ENCODE measurements at places on chromosomes 3 and 15. TPM values are rescaled to one million over a fixed set of nuclear protein-coding genes. Genes with fewer than 3 reads are reported as not detected.

DNA sequence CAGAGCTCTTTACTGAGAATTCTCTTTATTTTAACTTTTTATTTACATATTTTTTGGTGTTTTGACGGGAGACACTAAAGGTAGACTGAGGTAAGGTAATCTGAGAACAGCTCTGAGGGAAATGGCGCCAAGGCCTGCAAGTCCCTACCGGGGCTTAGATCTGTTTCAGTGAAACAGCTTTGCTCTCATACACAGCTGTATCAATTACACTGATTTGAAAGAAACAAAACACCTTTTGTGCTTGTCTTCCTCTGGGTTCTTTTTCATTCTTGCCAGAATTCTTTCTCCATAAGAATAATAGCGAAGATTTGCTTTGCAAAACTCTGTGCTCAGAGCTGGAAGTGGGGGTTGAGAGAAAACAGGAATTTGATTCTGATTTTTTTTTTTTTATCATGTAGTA lies 79.5 kb upstream of the PEX5L start:
- no peaks in the 10 kb centered on the region for H3K36me3 ChIP-seq
- no peaks in the 10 kb centered on the region for H3K4me1 ChIP-seq
- no peaks in the 10 kb centered on the region for H3K27me3 ChIP-seq
- no peak for DNase-seq

GRCh38 chr3:162558016-162558415 lies 1061.4 kb downstream of the OTOL1 start:
- H3K4me1 ChIP-seq, result no peaks in the 10 kb centered on the region
- H3K27me3 ChIP-seq, result no peaks in the 10 kb centered on the region
- H3K27ac ChIP-seq, result no peak overlapping the region
- H3K4me3 ChIP-seq, result no peak overlapping the region

DNA sequence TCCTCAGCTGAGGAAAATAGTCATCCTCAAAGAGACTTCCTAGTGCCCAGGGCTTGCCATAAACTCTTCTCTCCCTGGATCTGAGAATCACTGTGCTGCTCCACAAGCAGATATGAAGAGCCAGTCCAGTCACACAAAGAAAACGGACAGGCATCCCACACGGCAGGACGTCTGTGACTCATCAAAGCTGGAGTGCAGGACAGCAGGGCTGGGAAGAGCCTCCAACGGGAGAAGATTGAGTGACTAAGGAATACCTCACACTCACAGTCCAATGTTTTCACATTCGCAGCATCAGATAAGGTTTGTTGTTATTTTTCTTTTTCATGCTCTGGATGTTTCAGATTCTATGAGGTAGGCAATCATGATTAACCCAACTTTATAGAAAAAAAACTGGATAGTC lies 57.8 kb downstream of the NEK10 start:
- DNase-seq, result no peak
- H3K27ac ChIP-seq, result no peak overlapping the region
- no peaks in the 10 kb centered on the region for H3K27me3 ChIP-seq

GRCh38 chr3:140626856-140627255 lies 51.0 kb upstream of the TRIM42 start:
- DNase-seq, result no peak
- no peak overlapping the region for H3K4me3 ChIP-seq
- no peak overlapping the region for H3K27ac ChIP-seq
- no peaks in the 10 kb centered on the region for H3K27me3 ChIP-seq
- H3K36me3 ChIP-seq, result no peaks in the 10 kb centered on the region

DNA sequence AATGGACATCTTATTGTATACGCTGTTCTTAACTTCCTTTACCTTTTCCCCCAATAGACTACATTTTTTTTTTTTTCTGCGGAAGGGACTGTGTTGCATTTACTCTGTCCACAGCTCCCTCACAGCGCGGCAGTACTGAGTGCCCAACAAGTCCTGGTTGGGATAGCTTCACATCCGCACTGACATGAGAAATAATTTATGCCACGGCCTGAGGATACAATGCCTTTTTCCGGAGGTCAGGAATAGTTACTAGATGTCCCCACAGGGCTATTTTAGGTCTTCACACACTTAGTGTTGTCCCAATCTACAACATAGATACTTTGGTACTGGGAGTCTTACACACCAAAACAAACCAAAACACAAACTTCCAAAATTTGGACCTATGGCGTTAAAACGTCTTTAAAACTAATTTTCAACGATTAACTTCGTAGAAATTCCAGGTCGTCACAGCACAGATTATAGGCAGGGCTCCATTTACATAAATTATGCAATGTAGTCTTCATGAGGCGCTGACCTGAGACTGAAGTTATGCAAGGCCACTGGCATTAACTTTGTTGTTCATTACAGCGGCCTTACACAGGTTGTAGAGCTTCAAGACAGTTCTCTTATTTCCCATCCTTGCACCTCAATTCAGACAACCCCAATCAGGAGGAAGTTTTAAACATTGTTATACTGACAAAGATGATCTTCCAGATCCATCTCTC lies 989 bp upstream of the PPIB start:
- peaks cover 22% of the 10 kb centered on the region for H3K36me3 ChIP-seq
- H3K4me1 ChIP-seq, result peaks cover 10% of the 10 kb centered on the region
- peak overlapping the region; percentile 90 for H3K27ac ChIP-seq
- no peaks in the 10 kb centered on the region for H3K27me3 ChIP-seq
- peak overlapping the region; percentile 44 for H3K4me3 ChIP-seq
- peak; percentile 66 for DNase-seq

DNA sequence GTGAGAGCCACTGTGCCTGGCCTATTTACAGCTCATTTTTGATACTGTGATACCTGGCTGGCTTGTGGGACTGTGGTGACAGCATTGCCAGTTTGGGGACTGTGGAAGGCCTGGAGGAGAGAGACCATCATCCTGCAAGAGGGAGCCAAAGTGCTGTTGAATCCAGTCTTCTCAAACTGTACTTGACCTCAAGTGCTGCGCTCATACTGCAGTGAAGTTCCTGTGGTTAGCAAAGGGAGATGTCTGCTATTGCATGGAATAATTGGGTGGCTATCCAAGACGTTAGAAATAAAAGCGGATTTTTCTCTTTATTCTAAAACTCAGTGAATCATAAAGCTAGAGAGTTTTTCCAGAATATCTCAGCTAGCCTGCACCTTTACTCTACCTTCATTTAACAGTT lies 83.4 kb downstream of the CCK start:
- peaks cover 15% of the 10 kb centered on the region for H3K4me1 ChIP-seq
- H3K27ac ChIP-seq, result no peak overlapping the region
- DNase-seq, result no peak

DNA sequence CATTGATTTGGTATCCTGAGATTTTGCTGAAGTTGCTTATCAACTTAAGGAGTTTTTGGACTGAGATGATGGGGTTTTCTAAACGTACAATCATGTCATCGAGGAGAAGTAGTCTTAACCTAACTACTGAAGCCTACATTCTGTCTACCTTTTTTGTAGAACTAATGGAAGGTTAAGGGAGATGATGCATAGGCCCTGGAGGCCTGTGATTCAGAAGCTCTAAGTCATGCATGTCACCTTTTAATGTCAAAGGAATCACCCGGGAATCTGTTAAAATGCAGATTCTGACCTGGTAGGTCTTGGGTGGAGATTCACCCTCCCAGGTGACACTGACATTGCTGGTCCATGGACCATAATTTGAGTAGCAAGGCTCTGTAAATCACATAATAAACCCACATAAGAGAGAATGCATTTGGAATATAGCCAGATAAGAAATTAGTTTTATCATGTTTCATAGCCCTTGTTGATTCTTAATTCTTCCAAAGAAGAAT lies 64.9 kb downstream of the GHSR start:
- peaks cover 29% of the 10 kb centered on the region for H3K36me3 ChIP-seq
- H3K27me3 ChIP-seq, result no peaks in the 10 kb centered on the region
- no peaks in the 10 kb centered on the region for H3K4me1 ChIP-seq

AHSG gene
- 0.75 TPM for total RNA-seq

BCHE gene
- total RNA-seq, result 78.9 TPM

OR5K4 gene
- total RNA-seq, result not detected

Data from muscle of leg (tissue), 16 donors.